Amniotic epithelial cell (primary cell): ENCODE measurements at places on chromosomes 4 and X.

- no peak for DNase-seq
These were observed 151.5 kb downstream of the PTTG2 start for GRCh38 chr4:38111717-38112116.

GRCh38 chr4:69057620-69058409, 38.5 kb upstream of the UGT2B7 start:
- DNase-seq: peak; percentile 41

GRCh38 chr4:84503495-84504437, 4.7 kb upstream of the NKX6-1 start:
- peak; percentile 70 for DNase-seq

DNA sequence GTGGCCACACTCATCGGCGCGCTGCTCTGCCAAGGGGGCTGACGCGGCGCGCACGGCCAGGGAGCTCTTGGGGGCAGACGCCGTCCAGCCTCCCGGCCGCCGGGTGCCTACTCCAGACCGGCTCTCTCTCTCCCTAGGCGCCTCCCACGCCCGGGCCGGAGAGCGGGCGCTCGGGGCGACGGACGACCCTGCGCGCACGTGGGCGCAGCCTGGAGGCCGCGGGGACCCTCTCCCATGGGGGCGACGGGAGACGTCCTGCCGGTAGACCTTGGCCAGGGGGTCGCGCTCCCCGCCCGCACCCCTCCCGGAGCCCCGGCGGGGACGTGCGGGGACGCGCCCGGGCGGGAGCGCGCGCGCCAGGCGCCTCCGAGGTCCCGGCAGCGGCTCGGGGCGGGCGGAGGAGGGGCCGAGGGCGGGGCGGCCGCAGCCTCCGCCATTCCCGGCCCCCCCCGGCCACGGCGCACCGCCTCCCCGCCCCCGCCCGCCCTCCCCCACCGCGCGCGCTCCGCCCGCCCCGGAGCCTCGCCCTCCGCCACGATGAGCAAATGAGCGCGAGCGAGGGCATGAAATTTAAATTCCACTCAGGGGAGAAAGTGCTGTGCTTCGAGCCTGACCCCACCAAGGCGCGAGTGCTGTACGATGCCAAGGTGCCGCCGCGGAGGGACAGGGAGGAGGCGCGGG, at the start of gene MSL3:
MSL3 (plus strand) TSS at position 519 of the 681 bp plus-strand sequence; CDS start at position 546, 27 bp downstream.
- DNase-seq: peak; percentile 60

GRCh38 chrX:861921-862320, 231.3 kb downstream of the SHOX start:
- no peak for DNase-seq

GRCh38 chr4:101192244-101192643, 155.1 kb downstream of the PPP3CA start:
- DNase-seq: peak; percentile 40
